Left lung (tissue), 14 donors: ENCODE measurements at places on chromosomes 5 and 9.

DNA sequence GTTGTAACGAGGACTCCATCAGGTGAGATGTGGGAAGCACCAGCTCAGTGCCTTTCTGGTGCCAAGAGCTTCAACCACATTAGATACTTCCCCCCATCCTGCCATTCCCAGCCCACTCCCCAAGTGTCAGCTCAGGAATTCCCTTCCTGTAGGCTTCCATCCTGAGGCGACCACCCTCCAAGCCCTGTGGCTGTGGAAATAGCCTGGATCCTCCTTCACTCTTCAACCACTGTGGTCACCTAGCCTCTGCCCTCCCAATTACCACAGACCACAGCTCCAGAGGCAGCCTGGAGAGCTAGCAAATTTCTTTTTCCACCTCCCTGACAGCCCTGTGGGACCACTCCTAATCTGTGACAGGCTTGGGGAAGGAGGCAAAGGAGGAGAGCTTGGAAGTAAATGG is 219.8 kb upstream of the MAP3K1 start:
- no peaks in the 10 kb centered on the region for H3K4me1 ChIP-seq
- no peaks in the 10 kb centered on the region for H3K27me3 ChIP-seq
- no peak overlapping the region for H3K27ac ChIP-seq
- no peak for DNase-seq

DNA sequence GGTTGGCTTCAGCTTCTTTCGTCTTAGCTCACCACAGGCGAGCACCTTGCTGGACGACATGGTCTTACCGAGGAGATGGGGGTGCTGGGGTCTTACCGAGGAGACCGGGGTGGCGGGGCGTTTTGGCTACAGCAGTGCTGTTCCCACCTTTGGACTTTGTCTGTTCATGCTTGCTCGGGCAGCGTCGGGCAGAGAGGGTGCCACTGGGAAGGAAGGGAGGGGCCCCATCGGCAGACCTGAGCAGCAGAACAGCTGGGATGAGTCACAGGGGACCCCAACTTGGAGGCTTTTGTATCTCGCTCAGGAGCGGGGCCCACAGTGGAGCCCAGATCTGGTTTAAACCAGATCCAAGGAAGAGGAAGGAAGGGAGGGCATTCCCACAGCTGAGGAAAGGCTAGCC is 106.0 kb upstream of the CACNA1B start:
- H3K36me3 ChIP-seq, result no peaks in the 10 kb centered on the region
- DNase-seq, result no peak
- no peak overlapping the region for H3K27ac ChIP-seq
- H3K27me3 ChIP-seq, result no peaks in the 10 kb centered on the region
- H3K4me3 ChIP-seq, result no peak overlapping the region
- H3K4me1 ChIP-seq, result no peaks in the 10 kb centered on the region

- H3K27me3 ChIP-seq, result no peaks in the 10 kb centered on the region
- H3K4me3 ChIP-seq, result no peak overlapping the region
- no peaks in the 10 kb centered on the region for H3K4me1 ChIP-seq
- no peak overlapping the region for H3K27ac ChIP-seq
- DNase-seq, result peak; percentile 55
These were observed 34.4 kb upstream of the PALM2AKAP2 start for GRCh38 chr9:109745335-109746283.

DNA sequence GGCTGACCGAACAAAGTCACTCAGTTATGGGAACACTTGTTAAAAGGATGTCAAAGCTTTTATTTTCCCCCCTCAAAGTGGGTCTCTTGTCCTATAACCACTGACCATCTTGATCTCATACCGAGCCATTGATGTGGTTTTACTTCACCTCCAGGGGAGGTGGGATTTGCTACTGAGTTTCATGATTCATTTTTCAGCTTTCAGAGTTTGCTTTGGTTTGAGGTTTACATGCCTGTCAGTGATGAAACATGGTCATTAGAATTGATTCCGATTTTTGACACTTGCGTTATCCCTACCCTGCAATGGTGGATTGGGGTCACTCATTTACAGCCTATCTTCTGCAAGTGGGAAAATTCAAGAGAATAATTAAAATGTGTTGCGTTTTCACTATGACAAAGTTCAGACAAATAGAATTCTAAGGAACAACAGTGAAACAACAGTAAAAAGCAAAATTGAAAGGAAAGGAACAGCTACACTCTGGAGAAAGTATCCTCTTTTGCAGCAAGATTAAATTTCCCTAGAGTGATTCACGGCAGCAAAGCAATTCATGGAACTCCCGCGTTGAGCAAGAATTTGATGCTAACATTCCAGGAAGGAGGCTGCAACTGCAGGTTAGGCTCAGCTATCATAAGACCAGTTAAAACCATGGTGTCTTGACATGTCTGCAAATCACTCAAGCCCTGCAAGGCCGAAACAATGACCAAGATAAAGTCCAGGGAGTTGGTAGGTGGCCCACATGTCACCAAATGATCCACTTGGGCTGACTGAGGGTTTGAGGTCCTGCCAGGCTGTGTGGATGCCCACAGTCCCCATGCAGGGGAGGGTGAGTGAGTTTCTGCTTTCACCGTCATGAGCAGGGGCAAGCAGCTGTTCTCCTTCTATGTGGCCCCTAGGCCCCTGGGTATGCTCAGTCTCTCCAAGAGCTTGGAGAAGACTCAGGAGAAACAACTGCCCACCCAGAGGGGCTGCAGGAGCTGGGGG is 9.4 kb downstream of the GADD45G start:
- H3K27me3 ChIP-seq, result no peaks in the 10 kb centered on the region
- H3K36me3 ChIP-seq, result no peaks in the 10 kb centered on the region
- H3K27ac ChIP-seq, result no peak overlapping the region
- no peak for DNase-seq
